NCI-H187 (cell line): ENCODE measurements at places on chromosomes 4 and X.

GRCh38 chrX:52337410-52337809 is 31.4 kb upstream of the XAGE2 start:
- no peak for DNase-seq

DNA sequence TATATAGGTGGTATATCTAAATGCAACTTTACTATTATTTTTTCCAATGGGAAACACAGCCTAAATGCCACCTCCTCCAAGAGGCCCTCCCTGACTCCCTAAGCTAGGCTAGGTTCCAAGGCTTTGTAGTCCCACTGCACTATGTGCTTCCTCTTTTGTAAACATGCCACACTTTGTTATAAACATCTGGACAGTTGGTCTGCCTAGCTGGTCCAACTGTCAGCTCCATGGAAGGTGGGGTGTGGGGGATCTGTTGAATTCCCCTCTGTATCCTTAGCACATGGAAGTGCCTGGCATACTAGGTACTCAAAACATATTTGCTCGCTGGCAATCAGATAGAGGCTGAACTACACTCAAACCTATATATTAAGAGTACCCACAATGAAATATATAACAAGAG is 63.4 kb downstream of the SLC9A7 start:
- DNase-seq, result no peak

- no peak for DNase-seq
Observed at GRCh38 chrX:25721564-25721963, 416.6 kb upstream of the MAGEB18 start.

- no peak for DNase-seq
Observed at GRCh38 chr4:112167794-112168193, 22.5 kb downstream of the FAM241A start.
